ENCODE measurements at places on chromosomes 4 and X.

GRCh38 chrX:75989806-75990590 is 182.9 kb upstream of the PBDC1 start:
- DNase-seq = no peak

- DNase-seq = no peak
These were observed 159.6 kb downstream of the TET2 start for GRCh38 chr4:105306158-105306781.

DNA sequence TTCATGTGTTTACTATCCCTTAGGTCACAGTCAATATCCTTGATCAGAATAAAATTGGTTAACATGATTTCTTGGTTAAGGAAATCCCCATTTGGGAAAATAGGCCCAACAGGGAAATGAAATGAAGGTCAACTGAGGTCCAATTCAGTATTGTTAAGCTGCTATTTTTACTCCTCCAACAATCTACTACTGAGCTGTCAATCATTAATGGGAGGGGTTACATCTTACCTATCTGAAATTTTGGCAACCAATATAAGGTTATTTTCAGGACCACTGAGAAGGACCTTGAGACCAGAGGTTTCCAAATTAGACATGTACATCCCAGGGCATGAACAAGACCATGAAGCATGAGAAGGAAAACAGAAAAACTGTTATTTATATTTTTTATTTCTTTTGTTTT is 64.2 kb upstream of the ALG13 start:
- DNase-seq = no peak

DNA sequence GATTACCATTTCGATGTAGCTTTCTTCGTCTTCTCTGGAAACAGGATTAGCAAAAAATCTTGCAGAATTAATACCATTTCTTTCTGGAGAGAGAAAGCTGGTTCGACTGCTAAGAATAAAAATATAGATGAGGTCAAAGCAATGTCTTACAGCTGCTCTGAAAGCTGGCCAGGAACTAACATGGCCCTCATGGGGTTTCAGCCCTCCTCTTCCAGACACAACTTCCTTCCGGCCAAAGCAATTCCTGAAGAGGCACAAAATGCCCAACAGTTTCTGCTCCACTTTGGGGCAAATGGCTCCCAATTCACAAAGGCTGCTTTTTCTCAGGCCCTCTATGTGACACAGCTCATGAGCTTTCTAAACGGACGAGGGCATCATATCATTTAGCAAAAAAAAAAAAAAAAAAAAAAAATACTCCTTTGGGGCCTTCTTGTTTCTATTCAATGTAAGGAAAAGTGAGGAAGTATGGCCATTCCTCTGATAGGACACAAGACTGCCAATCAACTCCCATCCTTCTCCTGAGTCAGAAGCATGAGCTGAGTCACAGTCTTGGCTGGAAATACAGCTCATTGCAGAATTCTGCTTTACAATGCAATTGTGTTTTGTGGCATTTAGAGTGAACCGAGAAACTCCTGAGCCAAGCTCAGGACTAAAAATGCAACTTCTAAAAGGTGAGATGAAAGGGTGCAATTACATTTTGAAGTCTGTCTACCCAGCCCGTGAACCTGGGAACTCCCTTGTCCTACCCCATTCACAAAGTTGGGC is 42.7 kb upstream of the CTAG2 start:
- DNase-seq = peak; percentile 36
